OCI-M1 (cell line): ENCODE measurements at places on chromosomes 5 and 9.

GRCh38 chr5:158179271-158179670 lies 320.3 kb upstream of the CLINT1 start:
- DNase-seq, result no peak

GRCh38 chr5:172910828-172911627 lies 48.2 kb upstream of the RPL26L1 start:
- DNase-seq, result peak; percentile 39

- DNase-seq, result no peak
These were observed 347.7 kb downstream of the CHSY3 start for GRCh38 chr5:130251931-130252330.

DNA sequence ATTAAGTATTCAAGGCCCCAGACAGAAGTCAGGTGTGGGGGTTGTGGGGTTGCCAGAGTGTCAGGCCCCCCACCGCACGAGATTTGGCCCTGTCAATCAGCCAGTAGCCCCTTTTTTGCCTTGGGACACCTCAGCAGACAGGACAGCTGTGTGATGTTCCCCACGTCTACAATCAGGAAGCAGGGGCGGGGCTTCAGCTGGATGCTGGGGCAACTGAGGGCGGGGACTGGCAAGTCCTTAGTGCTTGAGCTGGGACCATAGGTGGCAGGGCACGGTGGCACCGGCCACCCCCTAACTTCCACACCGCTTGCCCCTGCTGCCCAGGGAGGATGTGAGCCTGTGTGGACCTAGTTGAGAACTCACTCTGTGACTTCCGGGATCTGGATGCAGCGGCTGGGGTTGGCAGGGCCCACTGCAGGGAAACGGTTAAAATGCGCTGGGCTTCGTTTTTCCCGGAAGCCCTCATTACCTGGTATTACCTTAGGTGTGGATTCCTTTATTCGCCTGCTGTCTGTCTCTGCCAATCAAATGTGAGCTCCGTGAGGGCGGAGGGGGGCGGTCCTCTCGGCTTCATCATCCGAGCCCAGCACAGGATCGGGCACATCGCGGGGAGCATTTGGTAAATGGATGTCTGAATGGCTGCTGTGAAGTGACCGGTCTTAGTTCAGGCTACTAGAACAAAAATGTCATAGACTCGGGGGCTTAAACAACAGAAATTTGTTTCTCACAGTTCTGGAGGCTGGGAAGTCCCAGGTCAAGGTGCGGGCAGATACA lies 7.5 kb upstream of the GTF3C5 start:
- DNase-seq, result no peak

GRCh38 chr5:175851727-175852126 lies 19.7 kb upstream of the CPLX2 start:
- no peak for DNase-seq

GRCh38 chr9:2024888-2025782 lies 10.0 kb downstream of the SMARCA2 start:
- peak; percentile 37 for DNase-seq

GRCh38 chr5:151618907-151619306 lies 27.8 kb upstream of the FAT2 start:
- DNase-seq, result no peak

DNA sequence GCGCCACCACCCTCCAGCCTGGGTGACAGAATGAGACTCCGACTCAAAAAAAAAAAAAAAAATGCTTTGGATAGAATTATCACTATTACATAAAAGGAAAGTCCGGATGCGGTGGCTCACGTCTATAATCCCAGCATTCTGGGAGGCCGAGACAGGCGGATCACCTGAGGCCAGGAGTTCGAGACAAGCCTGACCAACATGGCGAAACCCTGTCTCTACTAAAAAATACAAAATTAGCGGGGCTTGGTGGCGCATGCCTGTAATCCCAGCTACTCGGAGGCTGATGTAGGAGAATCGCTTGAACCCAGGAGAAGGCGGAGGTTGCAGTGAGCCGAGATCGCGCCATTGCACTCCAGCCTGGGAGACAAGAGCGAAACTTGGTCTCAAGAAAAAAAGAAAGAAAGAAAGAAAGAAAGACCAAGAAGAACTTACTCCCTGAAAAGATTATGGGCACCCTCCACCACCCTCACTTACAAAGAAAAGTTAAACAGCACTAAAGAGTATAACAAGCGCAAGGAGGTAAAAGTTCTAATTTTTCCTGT lies 17.8 kb downstream of the CDKN2A start:
- DNase-seq, result no peak

GRCh38 chr5:31193591-31194467 lies at the start of gene CDH6:
TSS of gene CDH6 (plus strand) at chr5:31193686. CDS start at chr5:31267474, 73,788 bp downstream.
- DNase-seq, result no peak

DNA sequence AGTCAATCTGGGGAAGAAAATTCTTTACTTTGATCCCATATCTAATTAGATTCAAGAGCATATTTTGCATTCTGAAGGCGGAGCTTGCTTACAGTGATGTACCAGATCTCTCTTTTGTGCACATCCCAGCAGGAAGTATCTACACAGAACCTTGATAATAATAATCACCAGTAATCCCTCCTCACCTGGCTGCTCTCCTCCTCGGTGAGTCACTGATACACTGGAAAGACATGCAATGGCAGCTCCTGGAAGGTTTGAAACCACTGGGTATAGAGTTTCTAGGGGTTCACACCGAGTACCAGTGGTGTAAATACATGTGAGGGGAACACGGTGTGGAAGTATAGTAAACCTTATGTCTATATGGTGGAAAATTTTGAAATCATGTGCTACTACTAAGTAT lies 205.5 kb upstream of the TARS1 start:
- no peak for DNase-seq

DNA sequence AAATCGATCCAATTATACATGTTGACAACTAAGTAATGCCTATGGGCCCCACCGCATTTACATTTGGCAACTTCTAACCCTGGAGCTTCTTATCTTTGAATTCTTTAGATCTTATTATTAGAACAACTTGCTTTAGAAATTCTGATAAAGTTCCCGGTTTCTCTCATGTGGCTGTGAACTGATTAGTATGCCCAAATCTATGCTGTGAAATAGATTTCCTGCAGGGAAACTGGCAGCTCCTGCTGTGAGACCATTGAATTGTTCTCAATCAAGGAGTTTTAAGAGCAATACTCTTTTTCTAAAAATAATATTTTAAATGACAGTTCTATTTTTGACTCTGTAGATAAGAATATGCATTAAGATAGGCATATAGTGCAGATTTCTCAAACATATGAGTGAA lies 177.5 kb downstream of the GABRB2 start:
- no peak for DNase-seq
